ENCODE measurements at places on chromosomes 13 and 19.

GRCh38 chr13:106318941-106319411 lies 216.5 kb downstream of the EFNB2 start:
- DNase-seq = no peak

DNA sequence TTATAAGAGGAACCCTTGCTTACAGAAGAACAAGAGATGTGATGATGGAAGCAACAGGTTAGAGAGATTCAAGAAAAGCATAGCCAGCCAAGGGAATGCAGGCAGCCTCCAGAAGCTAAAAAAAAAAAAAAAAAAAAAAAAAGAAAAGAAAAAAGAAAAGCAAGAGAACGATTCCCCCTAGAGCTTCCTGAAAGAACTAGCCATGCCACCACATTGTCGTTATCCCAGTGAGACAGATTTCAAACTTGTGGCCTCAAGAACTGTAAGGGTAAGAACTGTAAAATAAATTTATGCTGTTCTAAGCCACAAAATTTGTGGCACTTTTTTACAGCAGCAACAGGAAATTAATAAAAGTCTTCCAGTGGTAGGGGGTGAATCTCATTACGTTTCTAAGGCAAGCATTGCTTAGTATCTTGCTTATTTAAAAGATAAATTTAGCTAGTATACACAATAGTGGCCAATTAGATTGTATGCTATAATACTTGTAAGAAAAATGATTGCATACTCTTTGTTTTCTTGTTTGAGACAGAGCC lies 21.8 kb downstream of the RFXAP start:
- no peak for DNase-seq

DNA sequence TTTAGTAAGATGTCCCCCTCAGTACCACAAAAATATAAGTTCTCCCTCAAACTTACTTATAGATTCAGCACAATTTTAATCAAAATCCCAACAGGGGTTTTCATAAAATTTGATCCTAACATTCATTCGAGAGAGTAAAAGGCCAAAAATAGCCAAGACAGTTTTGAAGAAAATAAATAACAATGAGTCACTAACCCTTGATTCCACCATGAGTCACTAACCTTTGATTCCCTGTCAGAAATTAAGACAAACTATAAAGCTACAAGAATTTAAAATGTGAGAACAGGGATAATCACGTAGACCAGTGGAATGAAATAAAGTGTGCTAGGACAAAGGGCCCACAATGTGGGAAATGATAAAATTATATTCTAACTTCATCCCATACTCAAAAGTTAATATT lies 320.3 kb downstream of the SUCLA2 start:
- no peak for DNase-seq

DNA sequence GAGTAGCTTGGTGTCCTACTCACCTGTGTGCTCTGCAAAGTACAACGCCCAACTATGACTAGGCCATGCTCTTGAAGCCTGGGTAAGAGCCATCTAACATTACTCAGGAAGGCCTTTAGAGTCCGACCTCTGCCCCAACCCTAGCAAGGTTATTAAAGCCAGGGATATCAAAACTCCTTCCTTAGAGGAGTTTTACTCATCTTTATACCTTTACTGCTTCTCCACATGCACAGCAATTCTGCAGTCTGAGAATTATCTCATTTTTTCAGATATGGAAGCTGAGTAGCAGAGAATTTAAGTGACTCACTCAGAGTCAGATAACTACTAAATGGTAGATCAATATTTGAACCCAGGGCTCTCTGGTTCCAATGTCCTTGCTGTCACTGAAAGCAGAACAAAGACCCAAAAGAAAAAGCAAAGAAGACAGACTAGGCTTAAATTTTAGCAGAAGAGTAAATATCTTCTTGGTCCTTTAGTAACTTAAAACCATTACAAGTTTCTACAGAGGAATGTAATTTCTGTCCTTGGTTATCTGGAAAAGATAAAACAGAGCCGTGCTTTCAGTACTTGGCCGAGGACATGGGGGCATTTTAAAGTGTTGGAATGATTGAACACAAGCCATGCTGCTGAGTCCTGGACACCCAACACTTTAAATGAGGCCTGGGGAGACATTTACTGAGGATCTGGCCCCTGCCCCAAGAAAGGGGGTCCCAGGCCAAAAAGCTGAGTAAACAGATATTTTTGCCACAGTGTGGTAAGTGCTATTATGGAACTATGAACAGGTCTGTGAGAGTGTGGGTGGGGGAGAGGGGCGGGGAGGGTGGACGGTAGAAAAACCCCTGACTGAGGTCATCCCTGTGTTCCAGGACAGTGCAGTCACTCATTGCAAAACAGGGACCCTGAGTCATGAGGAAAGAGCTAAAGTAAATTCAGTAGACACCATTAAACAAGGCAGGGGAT lies 18.4 kb upstream of the KPNA3 start:
- no peak for DNase-seq

DNA sequence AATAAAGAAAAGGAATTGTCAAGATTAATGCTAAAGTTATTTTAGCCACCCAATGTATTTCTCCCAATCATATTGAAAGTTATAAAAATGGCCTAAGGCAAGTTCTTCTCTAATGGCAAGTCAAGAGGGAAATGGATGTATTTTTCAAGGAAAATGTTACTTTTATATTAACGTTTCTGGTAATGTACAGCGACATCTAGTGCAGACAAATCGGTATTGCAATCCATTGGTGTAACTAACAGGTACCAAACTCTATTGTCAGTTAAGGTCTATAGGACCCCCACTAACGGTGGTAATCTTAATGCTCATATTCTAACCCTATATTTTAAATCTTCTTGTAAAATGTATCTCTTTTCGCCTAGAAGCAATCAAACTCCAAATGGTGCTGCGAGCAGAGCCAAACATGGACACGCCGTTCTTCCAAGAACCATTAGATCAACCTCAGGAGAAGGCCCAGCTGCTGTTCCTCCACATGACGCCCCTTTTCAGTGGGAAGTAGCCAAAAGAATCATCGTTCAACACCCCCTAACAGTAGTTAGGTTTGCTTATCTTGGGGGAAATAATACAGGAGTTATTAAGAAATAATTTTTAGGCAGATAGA lies 98.5 kb upstream of the PABPC3 start:
- no peak for DNase-seq

GRCh38 chr13:40333226-40333625 lies 333.2 kb downstream of the FOXO1 start:
- DNase-seq = no peak

- no peak for DNase-seq
Measured at GRCh38 chr19:51701468-51702100, 8.5 kb downstream of the SPACA6 start.

GRCh38 chr13:103799028-103799427 lies 732.8 kb upstream of the SLC10A2 start:
- DNase-seq = no peak

DNA sequence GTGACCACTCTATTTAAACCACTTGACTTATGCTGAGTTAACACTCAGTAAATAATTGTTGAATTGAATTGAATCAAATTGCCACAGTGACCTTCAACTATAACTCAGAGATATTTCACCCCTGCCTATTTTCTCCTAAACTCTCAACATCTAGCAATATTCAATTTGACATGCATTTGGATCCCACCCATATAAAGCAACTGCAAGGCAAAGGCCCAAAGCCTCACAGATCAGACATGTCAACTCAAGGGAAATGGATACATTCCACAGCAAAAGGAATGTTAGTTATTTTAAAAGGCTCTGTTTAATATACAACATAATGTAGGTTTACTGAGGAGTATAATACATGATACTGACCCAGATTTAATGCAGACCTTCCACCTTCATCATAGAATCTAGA lies 107.4 kb downstream of the KCTD12 start:
- no peak for DNase-seq

- DNase-seq = no peak
Measured at GRCh38 chr13:20241593-20241992, 9.5 kb upstream of the GJB6 start.

DNA sequence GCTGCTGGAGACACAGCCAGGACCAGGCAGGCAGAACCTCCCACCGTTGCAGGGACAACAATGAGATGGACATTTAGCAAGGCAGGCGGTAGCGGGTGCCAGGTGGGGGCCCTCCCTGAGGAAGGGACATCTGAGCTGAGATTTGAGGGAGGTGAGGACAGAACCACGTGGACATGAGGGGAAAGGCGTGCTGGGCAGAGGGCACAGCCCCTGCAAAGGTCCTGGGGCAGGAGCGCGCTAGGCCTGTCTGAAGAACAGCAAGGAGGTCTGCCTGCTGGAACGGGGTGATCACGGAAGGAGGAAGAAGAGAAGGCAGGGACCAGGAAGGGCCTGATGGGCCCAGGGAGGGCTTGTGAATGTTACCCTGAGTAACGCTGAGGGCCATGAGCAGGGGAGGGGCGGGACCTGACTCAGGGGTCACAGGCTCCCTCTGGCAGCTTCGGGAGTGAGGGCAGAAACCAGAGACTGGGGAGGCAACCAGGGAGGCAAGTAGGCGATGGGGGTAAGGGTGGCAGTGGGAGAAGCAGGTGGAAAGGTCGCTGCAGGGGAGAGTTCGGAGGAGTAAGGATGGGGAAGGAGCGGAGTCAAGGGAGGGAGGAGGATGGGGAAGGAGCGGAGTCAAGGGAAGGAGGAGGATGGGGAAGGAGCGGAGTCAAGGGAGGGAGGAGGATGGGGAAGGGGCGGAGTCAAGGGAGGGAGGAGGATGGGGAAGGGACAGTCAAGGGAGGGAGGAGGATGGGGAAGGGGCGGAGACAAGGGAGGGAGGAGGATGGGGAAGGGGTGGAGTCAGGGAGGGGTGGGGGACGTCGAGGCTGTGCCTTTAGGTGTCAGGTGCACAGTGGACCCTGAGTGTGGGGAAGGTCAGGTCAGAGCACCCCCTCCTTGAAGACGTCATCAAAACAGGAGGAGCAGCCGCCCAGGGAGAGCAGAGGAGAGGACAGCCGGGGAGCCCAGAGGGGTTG lies 15.7 kb upstream of the B3GNT3 start:
- no peak for DNase-seq

- no peak for DNase-seq
Measured at GRCh38 chr13:102680842-102681740, 13.8 kb downstream of the METTL21C start.

Data from activated CD4-positive, CD25-positive, alpha-beta regulatory T cell (primary cell).